ENCODE measurements at places on chromosomes 11 and 22.

GRCh38 chr22:39600491-39601179 is 30.1 kb downstream of the CACNA1I start:
- no peak for DNase-seq

DNA sequence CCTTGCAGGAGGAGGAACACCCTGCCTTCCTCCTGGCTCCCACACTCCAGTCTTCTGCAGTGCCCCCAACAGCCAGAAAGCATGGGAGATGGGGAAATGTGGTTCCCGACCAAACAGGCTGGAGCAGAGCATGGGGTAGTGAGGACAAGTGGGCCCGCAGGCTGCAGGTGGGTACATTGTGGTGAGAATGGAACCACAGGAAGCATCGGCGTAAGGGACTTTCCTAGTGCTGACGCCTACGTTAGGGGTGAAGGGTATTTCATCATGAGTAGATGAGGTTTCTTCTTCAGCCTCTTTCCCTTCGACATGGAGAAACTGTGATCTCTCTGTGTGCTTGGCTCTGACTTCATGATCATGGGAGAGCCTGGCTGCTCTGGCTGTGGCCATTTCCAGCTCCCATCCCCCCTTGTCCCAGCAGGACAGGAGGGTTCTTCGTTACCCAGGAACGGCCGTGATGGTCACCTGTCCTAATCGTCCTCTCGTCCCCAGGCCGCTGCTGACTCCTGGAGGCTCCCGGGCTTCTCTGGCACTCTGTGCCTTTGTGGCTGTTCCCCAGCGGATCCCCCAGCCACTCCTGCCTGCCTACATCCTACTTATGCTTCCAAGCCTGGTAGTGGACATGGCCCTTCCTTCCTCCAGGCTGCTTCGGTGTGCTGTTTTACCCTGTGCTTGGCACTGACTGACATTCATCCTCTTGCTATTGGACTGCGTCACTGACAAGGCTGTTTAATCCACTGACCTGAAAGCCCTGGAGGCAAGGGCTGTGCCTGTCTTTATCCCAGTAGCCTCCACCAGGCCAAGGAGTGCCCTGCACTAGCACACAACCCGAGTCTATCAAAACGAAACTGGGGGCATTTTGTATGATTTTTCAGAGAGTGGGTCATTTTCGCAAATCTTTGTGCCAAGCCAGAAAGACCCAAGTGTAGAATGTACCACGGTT is 65.2 kb upstream of the CECR2 start:
- no peak for DNase-seq

GRCh38 chr22:48975886-48976285 is 851.8 kb downstream of the BRD1 start:
- DNase-seq: no peak

DNA sequence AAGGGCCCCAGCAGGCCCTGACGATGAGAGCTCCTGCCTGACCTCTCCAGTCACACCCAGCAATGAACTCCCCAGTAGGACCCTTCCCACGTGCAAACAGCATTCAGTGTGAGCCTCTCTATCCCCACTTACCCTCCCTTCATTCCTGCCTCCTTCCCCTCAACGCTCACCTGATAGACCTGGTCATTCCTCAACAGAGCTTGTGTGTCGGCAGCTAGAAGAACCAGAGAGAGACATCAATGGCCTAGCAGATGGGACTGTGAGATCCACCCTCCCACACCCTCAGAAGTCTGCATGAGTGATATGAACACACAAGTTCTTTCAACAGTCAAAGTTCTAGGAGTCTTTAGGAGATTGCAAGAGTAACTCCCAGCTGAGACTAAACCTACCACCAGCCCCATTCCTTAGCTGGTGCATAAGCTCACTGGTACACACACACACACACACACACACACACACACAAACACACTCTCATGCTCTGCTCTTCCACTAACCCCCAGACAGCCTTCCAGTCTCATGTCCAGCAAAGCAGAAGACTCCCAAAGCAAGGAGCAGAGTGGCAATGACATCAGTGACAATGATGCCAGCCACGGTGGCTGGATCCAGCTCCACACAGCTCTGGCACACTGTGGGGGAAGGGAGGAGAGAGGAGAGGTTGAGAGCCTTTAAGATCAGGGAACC is 3.1 kb downstream of the CD3D start:
- DNase-seq: no peak

GRCh38 chr11:116507849-116508695 is 264.7 kb downstream of the BUD13 start:
- no peak for DNase-seq

DNA sequence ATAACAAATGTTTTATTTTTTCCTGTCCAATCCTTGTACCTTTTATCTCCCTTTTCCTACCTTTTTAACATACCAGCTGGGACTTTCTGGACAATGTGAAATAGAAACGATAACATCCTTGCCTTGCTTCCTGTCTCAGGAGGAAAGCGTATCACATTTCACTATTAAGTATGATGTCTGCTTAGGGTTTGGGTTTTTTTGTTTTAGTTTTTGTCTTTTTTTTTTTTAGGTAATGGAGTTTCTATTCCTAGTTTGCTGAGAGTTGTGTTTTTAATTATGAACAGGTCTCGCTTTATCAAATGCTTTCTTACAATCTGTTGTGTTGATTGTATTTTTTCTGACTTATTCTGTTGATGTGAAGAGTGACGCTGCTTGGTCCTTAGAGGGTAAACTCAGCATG is 64.2 kb upstream of the KCNQ1OT1 start:
- no peak for DNase-seq

DNA sequence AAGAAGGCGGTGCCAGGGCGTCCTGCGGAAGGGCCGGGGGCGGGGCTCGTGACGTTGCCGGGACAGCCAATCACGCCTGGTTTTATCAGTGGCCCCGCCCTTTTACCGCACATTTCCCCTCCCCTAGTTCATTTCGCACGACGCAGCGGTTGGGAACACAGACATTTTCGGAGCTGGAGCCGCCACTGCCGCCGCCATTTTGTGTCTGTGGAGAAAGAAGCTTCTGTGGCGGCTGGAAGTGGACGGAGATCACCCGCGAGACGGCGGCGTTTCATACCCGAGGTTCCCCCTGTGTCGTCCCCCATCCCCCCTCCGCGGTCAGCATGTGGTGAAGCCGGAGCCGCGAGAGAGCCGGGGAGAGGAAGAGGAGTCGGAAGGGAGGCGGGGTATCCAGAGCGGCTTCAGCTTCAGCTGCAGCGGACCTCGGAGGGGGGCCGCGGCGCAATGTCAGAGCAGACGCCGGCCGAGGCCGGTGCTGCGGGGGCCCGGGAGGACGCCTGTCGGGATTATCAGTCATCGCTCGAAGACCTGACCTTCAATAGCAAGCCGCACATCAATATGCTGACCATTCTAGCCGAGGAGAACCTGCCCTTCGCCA is at the start of gene PCF11:
Gene PCF11, plus strand, starts transcription at position 136 of the 598 bp plus-strand sequence. Its CDS starts 309 bp downstream, at position 445.
- DNase-seq: peak; percentile 98

DNA sequence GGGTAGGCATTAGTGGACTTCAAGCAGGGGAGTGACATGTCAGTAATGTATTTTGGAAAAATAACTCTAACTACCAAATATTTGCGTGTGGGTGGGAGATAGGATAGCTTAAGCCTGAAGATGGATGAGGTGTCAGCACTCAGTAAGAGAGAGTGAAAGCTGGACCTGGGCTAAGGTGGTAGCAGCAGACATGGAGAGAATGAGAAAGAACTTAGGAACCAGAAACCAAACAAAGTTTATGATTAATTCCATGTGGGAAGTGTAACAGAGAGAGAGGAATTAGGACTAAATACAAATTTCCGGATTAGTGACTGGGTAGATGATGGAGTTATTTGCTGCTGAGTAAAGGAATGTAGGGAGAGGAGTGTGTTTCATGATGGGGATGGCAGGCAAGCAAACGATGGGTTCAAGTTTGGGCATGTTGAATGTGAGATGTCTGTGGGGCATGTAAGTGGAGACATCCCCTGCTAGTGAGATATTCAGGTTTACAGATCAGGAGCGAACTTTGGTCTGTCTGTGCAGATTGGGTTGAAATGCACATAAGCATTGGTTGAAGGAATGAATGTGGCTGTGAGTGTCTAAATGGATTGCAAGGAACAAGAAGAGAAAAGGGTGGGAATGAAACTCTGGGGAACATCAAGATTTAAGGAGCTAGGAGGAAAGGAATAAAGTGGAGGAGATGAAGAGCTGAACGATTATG is 185.6 kb upstream of the MTMR2 start:
- DNase-seq: no peak

GRCh38 chr11:118322721-118323120 is 18.2 kb downstream of the CD3E start:
- DNase-seq: no peak

DNA sequence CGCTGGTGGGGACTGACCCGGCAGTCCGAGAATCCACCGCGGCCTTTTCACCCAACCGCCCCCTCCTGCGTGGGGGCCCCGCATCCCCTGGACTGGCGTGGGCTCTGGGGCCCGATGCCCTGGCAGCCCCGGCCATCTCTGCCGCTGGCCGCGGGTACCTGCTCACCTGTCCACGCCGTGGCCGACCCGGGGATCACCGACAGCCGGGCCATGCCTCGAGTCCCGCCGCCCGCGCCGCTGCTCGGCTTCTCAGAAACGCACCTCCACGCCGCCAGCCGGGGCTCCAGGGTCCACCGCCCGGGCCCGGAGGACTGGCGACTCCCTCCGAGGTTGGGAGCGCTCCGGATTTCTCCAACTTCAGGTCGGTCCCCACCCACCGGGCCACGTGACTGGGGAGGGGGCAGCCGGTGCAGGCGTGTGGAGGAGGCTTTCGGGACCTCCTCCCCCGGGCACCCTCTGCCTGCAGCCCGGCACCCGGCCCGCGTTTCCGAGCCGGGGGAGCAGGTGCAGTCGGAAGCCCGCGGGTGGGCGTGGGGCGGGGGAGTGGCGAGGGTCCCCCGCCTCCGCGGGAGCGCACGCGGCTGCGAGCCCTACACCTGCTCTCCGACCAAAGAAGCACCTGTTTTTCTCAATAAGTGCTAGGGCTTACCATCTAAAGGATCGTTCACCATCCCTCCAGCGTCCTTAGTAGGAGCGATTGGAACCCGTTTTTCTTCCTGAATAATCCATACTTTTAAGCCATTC is 554 bp upstream of the NRIP3 start:
- DNase-seq: no peak

DNA sequence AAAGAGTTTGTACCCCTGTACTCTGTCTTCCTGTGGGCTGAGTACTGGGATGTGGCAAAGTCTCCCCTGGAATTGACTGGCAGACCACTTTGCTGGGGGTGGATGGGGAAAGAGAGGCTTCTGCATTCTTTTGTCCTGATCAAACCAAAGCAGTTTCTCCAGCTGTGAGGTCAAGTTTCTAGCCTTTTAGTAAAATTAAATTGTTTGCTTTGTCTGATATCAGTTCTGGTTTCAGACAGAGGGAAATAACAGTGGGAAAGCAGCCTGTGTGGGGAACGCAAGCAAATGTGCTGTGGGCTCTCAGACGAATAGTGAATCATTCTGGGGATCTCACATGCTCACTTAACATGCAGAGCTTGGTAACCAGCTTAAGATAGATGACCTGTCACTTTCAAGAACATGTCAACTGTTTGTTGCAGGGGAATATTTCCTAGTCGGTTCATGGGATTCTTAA is 151.6 kb downstream of the FAT3 start:
- DNase-seq: no peak

- no peak for DNase-seq
Observed at GRCh38 chr11:76415073-76415472, 29.7 kb upstream of the EMSY start.

DNA sequence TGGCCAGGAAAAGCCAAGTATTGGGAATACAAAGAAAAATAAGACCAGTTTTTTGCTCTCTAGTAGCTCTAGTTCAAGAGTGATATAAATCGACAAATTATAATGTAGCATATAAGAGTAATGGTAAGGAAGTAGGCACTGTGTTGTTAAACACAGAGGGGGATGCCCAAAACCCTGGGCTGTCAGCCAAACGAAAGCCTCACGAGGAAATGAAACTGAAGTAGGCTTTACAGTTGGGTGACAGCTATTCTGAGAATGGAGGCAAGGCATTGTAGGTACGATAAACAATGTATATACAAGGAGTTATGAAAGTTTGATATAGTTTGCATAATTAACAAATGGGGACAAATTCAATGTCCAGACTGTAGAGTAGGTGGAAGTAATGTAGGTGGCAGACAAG is 176.4 kb downstream of the FAM181B start:
- no peak for DNase-seq

- no peak for DNase-seq
Observed at GRCh38 chr11:3984896-3985295, 109.7 kb upstream of the RRM1 start.

- DNase-seq: no peak
Observed at GRCh38 chr11:33490842-33491370, 209.7 kb downstream of the C11orf91 start.

- no peak for DNase-seq
Observed at GRCh38 chr11:27148506-27148905, 107.9 kb downstream of the BBOX1 start.

- no peak for DNase-seq
Observed at GRCh38 chr11:66956689-66957290, 1.4 kb downstream of the PC start.

DNA sequence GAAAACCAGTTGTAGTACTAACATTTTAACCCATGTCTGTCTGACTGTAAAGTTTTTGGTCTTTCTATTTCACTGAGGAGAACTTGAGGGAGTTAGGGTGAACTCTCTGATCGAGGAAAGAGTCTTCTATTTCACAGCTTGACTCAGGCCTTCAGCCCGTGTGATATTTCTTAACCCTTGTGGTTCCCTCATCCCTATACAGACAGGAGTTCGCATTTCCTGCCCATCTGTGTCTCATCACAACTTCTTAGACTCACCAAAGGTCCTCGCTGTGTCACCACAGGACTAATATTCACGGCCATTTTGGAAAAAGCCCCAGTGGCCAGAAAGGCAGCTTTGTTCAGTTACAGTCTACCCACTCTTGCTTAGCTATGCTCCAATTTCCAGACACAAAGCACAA is 172.8 kb downstream of the FAM181B start:
- no peak for DNase-seq

DNA sequence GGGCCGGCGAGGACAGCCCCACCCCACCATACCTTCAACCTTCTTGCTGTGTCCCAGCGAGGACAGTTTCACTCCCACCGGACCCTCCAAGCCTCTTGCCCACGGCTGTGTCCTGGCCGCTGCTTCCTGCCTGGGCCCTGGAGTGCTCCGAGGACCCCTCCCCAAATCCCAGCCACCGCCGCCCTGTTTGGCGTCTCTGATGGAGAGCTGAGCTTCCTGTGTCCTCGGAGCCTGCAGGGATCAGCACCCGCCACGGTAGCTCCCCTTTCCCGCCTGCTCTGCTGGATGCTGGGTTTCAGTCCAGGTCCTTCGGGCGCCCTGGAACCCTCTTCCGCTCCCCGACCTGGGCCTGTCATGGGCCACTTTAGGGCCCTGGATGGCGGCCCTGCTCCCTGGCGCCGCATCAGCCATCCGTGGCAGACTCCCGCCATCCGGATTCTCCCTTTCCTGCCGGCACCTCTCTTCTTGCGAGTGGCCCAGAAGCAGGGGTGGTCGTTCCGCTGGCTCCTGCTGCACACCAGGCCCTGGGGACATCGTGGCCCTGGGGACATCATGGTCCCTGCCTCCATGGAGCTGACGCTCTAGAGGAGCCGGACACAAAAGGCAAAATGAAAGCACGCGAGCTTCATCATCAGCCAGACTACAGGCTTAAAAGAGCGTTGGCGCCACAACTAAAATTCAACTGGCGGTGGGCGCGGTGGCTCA is 34.3 kb upstream of the GAL start:
- no peak for DNase-seq

- no peak for DNase-seq
Observed at GRCh38 chr11:134230339-134230738, 5.9 kb downstream of the VPS26B start.

GRCh38 chr11:11146830-11147229 is 206.2 kb downstream of the CSNK2A3 start:
- DNase-seq: no peak

All from activated CD4-positive, CD25-positive, alpha-beta regulatory T cell (primary cell).